ENCODE measurements at places on chromosomes 2 and 18.

GRCh38 chr18:74082742-74083556, 64.7 kb downstream of the FBXO15 start:
- no peak for DNase-seq

DNA sequence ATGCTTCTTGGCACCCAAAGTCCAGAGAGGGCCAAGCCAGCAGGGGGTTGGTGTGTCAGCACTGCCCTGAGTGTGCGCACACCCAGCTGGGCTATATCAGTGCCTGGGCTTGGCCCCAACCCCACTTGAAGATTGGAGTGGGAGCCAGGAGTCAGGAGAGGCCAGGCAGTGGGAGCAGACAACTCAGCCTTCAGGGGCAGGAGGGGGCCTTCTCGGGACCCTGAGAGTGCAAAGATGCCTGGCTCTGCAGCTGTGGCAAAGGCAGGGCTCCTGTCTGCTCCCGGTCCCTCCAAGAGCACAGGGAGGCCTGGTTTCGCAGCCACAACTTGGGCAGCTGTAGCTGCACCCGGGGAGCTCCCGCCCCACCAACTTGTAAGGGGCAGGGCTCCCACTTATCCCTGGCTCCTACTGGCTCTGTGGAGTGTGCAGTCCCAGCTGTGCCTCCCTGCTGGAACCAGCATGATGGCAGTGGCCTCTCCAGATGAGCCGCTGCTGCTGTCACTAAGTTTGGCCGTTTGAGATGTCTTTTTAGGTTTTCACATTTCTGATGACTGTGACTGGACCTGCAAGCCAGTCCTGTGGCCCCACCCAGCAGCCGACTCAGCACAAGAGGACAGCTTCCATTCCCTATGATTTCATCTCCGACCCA, 148.8 kb upstream of the HS6ST1 start:
- no peak for DNase-seq

- DNase-seq: no peak
Observed at GRCh38 chr2:38948995-38949394, 59.3 kb downstream of the ARHGEF33 start.

- DNase-seq: no peak
Observed at GRCh38 chr18:11587432-11587831, 22.0 kb upstream of the SLC35G4 start.

DNA sequence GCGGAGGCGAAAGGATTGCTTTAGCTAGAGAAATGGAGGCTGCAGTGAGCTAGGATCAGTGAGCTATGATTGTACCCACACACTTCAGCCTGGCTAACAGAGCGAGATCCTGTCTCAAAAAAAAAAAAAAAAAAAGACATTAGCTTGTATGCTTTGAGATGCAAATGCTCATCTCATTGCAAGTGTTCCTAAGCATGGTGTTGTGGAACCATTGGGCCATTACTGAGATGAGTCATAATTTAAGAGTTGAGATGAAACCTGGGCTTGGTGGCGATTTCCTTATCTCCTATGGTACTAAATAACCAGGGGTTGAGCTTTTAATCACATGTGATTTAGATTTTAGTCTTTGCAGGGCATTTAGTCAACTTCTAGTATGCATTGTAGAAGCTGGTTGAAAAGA, 2.2 kb downstream of the PLEKHA3 start:
- DNase-seq: no peak

DNA sequence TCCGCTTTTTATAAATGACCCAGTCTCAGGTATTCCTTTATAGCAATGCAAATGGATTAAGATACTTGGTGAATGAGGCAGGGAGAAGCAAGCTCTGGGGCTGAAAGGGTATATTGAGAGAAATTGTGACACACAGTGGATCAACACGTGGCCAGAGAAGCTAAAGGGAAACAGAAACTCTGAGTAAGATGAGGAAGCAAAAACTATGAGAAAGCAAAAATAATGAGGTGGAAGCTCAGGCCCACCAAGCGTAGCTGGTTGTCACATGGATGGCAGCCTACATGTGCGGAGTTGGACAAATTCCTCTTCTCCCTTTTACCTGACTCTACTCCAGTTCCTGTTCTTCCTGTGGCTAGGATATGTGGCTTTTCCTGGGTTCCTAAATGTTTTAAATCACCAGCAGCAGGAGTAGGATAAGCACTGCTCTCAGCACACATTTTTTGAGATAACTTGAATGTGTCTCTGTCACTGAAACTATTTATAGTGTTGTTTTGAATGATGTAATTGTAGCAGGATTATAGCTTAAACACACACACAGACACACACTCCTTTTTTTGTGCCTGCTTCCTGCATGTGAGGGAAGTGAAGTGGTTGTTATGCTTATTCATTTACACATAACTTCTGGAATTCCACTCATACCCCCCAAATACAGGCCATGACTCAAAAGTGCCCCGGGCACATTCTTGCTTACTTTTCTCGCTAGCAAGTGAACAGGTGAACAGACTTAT, 30.1 kb upstream of the EPC2 start:
- peak; percentile 83 for DNase-seq
